Fibroblast of skin of scalp (primary cell): ENCODE measurements at places on chromosomes 11 and 22.

- peak; percentile 20 for DNase-seq
These were observed 1.5 kb downstream of the TUB start for GRCh38 chr11:8082391-8083087.

DNA sequence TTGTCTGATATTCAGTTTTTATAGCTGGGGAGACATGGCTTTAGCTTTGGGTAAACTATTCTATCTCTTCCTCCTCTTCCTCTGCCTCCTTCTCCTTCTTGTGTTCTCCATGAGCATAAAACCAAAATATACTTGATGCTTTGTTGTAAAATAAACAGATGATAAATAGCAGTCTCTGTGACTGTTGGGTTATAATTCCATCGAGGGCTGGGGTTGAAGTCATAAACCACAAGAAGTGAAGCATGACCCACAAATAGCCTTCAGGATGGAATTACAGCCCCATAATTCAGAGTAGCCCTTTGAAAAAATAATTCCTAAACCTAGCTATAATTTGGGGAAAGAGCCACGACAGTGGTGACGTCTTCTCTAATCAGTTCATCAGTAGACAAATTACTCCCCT is 177.7 kb downstream of the SNX19 start:
- peak; percentile 51 for DNase-seq

- no peak for DNase-seq
These were observed 47.9 kb downstream of the ZNF280B start for GRCh38 chr22:22460635-22461034.

- no peak for DNase-seq
These were observed 84.4 kb downstream of the GALNT18 start for GRCh38 chr11:11537372-11537771.

DNA sequence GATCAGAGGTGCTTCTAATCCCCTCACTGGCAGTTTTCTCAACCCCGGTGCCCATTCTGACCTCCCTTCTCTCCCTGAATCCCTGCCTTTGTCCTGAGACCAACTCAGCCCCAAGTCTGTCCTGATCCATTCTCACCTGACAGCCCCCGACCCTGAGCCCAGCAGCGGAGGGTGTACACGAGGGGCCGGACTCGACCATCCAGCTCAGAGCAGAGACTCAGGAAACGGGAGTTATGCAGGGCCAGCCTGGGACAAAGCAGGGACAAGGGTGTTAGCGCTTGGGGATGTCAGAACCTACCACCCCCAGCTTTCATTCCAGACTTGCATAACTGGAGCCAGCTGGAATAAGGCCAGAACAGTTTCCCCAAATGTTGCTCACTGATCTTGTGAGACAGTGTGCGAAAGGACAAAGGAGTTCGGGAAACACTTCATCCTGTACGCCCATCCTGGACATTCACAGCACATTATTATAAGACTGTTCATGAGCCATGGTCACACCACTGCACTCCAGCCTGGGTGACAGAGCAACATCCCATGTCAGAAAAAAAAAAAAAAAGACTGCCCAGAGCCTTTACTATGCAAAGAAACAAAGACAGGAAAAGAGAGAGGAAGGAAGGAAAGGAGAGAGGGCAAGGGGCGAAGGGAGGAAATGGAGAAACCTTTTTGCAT is 3.5 kb upstream of the EEF1G start:
- no peak for DNase-seq

DNA sequence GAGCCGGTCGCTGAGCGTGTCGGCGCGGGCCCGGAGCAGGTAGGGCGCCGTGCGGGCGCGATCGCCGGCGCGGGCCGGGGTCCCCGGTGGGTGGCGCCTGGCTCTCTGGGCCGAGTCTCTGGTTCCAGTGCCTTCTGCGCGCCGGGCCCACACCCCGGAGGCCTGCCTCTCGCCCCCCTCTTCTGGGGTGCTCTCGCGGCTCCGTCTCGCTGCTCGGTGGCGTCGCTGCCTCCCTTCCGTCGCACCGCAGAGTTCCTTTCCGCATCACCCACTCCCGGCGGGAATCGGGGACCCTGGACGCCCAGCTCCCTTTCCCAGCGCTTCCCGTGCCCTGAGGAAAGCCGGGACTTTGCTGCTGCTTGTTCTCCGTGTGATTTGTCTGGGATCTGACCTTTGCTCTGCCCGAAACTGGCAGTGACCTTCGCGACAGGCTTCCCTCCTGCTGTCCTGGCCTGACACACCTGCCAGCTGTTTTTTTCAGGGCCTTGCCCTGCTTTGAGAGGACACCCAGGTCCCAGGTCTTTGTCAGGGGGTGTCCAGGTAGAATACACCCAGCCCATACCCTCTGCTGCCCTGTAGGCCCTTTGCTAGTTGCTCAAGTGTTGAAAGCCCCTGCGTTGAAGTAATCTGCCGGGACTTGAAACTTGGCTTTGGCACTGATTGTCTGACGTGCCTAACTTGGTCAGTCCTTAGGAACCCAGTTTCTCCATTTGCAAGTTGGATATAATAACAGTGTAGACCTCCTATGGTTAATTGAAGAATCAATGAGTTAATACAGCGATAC is 711 bp downstream of the FDX1 start:
- peak; percentile 29 for DNase-seq

GRCh38 chr22:42856865-42857704 is at the start of gene ARFGAP3:
Gene ARFGAP3 (minus strand): TSS chr22:42857273. CDS start chr22:42857182, 91 bp downstream.
- peak; percentile 94 for DNase-seq

- no peak for DNase-seq
These were observed 861.4 kb upstream of the RAG2 start for GRCh38 chr11:37459456-37459855.

DNA sequence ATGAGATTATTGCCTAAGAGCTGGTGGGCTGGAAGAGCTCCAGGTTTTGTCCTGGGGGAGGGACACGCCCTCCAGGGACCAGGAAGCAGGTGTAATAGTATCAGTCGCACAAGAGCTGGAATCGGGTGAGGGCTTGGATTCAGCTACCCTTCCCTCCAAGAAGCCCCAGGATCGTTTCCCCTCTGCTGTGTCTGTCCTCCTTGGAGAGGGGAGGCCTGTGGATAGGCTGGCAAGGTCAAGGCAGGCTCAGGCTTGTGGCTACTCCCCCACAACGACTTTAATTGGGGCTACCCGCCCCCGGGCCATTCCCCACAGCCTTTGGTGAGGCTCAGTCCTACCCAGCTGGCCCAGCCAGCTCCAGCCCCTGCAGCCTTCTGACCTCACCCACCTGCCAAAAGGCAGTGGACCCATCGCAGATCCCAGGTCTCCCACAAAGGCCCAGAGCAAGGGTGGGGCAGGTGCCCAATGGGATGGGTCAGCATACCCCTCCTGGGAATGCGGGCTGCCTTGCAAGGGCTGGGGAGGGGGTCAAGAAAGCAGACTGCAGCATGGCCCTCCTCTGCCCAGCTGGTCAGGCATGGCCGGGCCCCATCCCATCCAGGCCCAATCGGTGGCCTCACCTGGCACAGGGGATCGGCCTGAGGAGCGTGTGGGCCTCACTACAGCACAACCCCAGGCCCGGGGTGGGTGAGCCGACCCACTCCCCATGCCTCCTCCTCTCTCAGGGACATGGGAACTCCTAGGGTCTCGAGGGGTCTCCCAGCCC is 1.0 kb downstream of the CTSD start:
- no peak for DNase-seq

GRCh38 chr11:14422052-14422813 is 63.2 kb upstream of the RRAS2 start:
- peak; percentile 100 for DNase-seq

GRCh38 chr11:131685206-131685605 is 314.8 kb downstream of the NTM start:
- no peak for DNase-seq

- no peak for DNase-seq
These were observed 73.7 kb downstream of the PHF21A start for GRCh38 chr11:46047520-46047919.

DNA sequence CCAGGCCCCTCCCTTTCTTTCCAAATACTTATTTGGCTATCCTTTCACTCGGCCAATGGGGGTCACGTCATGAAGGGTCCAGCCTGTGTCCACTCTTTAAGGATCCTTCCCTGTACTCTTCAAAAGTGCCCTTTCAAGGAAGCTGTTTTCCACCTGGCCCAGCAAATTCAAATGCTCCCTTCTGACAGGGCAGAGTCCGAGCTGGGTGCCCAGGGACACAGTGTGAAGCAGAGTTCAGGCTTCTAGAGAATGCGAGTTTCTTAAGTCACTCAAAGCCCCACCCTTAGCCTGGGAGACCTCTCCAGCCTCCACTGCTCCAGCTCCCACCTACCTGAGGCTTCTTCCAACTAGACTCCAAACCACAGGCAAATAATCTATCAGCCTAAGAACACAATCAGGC is 5.5 kb upstream of the APOA1 start:
- DNase-seq, result no peak

DNA sequence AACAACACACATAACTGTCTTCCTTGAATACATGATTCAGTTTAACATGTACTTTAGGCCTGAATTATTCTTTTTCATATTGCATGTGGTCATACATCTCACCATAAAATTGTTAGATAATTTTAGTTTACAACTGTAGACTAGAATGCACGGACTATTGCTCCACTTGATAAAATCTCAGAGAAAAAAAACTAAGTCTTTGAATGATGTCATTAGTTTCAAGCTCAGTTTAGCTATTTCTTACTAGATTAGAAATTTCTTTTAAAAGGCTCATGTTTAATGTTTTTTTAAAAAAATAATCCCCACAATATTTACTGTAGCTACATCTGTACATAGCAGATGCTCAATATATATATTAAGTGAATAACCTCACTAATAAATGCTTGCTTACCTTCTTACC is 5.1 kb downstream of the RSF1 start:
- no peak for DNase-seq

- DNase-seq, result no peak
These were observed 123.6 kb downstream of the MN1 start for GRCh38 chr22:27677905-27678458.

- DNase-seq, result no peak
These were observed 5.4 kb downstream of the PAK1 start for GRCh38 chr11:77468527-77468926.

DNA sequence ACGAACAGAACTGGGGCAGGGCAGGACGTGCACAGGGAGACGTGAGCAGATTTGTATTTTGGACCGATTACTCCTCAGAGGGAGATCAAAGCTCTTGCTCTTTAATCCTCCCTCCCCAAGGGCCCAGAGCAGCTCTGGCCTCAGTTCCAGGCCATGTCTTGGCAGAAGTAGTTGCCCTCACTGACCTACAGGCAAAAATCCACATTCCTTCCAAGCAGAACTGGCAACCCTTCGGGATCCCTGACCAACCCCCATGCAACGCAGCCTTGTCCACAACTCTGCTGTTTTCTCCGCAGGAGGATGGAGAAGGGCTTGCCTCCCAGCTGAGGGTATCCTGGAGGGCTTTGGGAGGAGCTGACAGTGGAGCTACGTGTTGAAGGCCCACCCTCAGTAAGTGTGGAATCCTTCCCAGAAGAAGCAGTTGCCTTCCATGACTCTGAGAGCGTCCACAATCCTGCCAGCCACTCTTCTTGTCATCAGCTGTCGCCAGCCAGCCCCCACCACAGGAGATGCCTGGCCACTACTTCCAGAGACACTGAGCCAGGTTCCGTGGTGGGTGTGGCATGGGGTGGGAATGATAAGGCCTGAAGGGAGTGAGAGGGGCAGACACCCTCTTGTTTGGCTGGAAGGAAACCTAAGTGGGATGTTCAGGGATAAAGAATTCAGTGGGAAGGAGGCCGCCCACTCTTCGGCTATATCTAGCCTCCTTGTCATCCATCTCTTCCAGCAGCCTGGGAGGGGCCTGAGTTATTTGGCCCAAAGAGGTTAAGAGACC is 68.1 kb downstream of the PDE2A start:
- DNase-seq, result no peak

DNA sequence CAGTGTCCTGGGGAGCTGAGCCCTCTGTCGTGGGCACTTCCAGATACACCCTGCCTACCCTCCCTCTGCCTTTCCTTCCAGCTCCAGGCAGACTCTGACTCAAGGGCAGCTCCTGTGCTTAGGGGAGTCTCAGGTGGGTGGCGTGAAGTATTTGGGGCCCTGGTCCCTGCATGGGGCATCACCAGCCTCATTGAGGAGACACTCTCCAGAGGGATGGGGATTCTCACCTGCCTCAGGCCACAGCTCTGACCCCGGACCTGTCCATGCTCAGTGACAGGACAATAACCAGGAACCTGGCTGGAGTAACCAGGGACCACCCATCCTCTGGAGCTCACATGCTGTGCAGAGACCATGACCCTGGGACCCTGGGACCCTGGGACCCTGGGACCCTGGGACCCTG is 41.2 kb downstream of the GGTLC2 start:
- no peak for DNase-seq
